Fibroblast of skin of left quadriceps (primary cell): ENCODE measurements at places on chromosomes 2 and 18.

GRCh38 chr2:29017716-29018435 is 36.8 kb downstream of the TOGARAM2 start:
- DNase-seq, result no peak

- DNase-seq, result no peak
These were observed 107.3 kb downstream of the C1QL2 start for GRCh38 chr2:119051263-119051662.

- no peak for DNase-seq
These were observed 84.1 kb downstream of the CDK15 start for GRCh38 chr2:201890453-201890852.

GRCh38 chr2:157480182-157480961 is 36.5 kb upstream of the CYTIP start:
- no peak for DNase-seq

GRCh38 chr2:176537932-176538331 is 268.7 kb downstream of the MTX2 start:
- DNase-seq, result no peak

DNA sequence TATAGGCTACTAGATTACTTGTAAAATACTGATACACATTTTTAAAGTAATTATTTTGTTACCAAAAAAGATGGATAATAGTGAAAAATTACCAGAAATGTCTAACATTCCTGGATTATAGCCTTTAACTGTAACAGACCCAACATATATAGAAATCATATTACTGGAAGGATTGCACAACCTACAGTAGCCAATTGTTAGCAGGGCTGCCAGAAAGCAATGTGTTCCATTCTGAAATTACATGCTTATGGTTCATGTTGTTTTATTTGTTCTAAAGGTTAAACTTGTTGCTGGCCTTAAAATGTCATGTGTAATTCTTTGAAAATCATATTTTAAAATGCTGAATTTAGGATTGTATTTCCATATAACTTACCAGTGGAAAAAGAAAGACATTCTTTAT is 793.6 kb upstream of the ACVR2A start:
- no peak for DNase-seq

DNA sequence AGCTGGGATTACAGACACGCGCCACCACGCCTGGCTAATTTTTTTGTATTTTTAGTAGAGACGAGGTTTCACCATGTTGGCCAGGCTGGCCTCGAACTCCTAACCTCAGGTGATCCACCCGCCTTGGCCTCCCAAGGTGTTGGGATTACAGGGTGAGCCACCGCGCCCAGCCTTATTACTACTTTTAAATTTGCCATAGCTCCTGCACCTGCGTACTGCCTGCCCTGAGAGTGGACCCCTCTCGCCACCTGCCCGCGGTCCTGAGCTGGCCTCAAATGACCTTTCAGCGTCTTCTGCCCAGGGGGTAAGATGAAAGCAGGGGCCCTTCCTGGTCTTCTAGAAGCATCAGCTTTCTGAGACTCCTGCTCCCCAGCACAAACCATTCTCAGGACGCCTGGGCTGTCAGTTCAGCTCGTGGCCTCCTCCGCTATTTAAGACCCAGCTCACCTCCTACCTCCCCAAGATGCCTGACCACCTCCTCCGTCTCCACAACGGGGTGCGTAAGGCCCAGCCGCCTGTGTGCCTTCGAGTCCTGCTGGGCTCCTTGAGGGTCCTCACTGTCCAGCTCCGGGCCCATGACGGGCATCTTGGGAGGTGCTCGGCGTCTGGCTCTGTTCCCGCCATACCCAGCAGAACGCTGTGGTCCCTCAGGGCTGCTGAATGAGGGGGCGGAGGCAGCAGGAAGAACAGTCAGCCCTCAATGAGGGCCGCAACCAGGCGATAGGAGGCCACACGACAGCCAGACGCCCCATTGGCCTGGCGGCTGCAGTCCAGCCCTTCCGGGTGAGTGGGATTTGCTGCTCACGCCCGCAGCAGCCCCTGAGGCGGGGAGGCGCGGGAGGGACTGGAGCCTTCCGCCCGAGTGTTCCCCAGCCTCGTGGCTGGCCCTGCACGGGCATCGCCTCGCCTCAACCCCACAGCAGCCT is 266.6 kb downstream of the TFCP2L1 start:
- DNase-seq, result no peak

GRCh38 chr2:6975988-6976387 is 58.8 kb downstream of the RNF144A start:
- DNase-seq, result no peak

- DNase-seq, result no peak
These were observed 537.6 kb upstream of the CDH2 start for GRCh38 chr18:28714498-28714897.

- DNase-seq, result peak; percentile 49
These were observed 15.0 kb upstream of the CTAGE1 start for GRCh38 chr18:22432657-22433137.

DNA sequence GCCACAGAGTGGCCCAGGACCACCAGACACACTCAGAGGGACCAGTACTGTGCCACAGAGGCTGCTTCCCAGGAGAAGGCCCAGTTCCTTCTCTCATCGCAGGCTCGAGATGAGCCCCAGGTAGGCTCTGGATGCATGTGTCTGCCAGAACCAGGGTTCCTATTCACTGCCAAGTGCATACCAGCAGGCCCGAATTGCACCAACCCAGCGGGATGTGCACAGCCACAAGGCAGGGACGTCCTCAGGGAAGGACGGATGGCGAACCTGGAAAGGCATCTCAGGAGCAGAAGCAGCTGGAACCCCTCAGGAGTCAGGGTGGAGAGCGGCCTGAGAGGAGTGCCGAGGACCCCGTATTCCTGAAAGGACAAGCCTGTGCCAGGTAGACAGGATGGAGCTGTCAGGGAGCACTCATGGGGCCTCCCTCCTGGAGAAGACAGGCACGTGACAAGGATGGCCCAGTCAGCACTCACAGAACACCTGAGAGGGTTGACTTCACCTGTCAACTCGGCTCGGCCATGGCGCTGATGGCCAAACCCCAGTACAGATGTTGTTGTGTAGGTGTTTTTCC is 73.7 kb downstream of the PTGR3 start:
- DNase-seq, result no peak

GRCh38 chr18:28560331-28560730 is 383.4 kb upstream of the CDH2 start:
- DNase-seq, result no peak

DNA sequence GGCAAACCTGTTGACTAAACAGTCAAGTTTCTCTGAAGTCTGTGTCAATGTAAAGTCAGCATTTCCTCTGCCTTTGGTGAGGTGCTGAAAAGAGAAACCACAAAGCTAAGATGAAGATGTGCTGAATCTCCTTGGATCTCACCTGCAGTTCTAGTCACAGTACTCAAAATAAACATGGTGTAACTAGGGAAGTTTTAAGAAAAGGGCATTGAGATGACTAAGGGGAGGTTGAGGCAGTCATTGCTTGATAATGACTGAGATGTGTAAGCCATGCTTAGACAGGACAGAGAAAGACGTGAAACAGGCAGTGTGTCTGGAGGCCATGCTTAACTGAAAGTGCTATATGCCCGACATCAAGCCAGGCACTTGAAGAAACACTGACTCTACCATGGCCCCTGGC is 1010.0 kb upstream of the CELF4 start:
- no peak for DNase-seq

GRCh38 chr2:55051026-55051866 is 995 bp upstream of the RTN4 start:
- peak; percentile 100 for DNase-seq

- DNase-seq, result no peak
These were observed 800 bp downstream of the HOXD13 start for GRCh38 chr2:176093145-176093897.

- DNase-seq, result peak; percentile 50
These were observed 1474.0 kb upstream of the ACVR2A start for GRCh38 chr2:146370826-146371225.

- no peak for DNase-seq
These were observed 501.0 kb downstream of the EIPR1 start for GRCh38 chr2:2876331-2877221.

DNA sequence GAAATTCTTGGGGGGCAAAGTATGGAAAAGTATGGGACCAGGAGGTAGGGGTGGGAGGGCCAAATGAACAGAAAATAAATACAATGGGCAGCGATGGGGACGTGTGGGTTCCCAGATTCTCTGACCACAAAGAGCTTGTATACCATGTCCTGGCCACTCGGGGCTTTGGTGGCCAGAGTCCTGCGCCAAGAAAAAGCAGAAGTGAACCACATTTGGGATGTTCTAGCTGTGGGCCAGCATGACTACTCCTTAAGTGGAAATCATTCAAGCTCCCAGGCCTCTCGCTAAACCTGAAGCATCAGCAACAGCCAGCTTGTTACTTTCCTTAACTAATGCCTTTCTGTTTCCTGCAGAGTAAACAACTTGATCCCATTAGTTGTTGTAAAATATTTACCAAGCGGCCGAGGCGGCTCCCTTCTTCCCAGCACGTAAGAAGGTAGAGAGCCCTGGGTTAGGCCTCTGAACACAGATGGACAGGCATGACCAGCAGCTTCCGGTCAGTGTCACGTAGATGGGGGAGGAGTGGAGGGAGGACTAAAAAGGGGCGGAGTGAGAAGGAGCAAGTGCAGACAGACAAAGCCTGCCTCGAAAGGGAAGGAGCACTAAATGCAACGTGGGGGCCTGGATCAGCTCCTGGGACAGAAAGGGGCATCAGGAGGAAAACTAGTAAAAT is 88.2 kb downstream of the GALNT14 start:
- DNase-seq, result no peak

DNA sequence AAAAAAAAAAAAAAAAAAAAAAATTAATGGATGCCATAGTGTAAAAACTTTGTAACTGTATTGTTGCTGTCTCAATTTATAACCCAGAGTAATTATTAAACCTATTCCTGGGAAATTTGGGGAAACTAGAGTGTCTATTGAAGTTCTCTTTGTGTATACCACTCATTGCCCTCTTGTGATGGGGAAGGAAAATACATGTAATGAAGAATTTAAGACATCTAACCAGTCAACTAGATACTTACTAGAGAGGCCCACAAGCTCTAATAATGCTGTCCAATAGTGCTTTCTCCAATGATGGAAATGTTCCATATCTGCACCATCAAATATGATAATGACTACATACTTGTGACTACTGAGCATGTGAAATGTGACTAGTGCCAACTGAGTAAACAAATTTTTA is 168.5 kb upstream of the SLC39A10 start:
- DNase-seq, result no peak
